ENCODE measurements at places on chromosomes 2 and 18.
A peak's percentile ranks its signal among the peaks of the same experiment; 100 is the strongest.

- no peak for DNase-seq
Measured at GRCh38 chr2:44687686-44688455, 253.6 kb upstream of the SIX3 start.

- no peak for DNase-seq
Measured at GRCh38 chr2:237556773-237557632, 9.4 kb upstream of the PRLH start.

DNA sequence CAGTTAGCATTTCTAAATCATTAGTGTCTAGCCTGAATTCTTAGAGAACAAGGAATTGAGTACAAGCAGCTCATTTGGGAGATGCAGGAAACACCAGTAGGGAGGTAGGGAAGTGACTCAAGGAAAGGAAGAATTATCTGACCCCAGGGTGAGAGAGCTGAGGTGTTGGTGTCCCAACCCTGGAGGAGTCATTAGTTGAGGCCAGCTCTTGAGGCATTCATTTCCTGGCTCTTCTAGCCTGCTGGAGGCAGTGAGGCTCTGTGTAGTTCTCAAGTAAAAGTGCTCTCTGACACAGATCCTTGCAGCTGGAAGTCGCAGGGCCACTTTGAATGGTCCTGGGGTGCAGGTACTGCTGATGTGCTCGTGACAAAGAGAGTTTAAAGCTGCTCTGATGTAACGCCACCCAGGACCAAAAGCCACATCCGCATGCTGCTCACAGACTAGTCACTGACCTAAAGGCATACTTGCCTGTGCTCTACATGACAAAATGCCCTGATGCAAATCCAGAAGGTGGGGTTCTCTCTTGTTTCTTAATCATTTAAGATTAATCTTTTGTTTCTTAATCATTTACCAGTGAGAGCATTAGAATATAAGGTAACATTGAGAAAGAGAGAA, 299.5 kb upstream of the LYPD1 start:
- no peak for DNase-seq

DNA sequence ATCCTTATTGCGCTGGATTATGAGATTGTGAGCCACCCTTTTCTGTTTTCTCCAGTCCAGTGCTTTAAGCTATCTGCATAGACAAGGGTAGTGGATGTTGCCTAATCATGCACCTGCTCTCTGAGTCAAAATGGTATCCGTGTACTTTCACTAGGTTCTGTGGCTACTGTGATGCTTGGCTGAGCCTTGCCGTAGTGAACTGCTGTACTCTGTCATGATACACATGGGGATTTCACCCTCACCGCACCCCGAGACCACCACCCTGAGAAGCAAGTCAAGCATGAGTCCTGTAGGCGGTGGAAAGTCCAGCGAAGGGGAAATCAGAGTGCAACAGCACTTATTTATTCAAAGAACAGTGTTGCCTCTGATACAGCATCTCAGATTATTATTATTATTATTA, 55.0 kb downstream of the ARHGAP25 start:
- DNase-seq, result peak; percentile 84

GRCh38 chr2:234823877-234824376, 127.9 kb upstream of the SH3BP4 start:
- no peak for DNase-seq

DNA sequence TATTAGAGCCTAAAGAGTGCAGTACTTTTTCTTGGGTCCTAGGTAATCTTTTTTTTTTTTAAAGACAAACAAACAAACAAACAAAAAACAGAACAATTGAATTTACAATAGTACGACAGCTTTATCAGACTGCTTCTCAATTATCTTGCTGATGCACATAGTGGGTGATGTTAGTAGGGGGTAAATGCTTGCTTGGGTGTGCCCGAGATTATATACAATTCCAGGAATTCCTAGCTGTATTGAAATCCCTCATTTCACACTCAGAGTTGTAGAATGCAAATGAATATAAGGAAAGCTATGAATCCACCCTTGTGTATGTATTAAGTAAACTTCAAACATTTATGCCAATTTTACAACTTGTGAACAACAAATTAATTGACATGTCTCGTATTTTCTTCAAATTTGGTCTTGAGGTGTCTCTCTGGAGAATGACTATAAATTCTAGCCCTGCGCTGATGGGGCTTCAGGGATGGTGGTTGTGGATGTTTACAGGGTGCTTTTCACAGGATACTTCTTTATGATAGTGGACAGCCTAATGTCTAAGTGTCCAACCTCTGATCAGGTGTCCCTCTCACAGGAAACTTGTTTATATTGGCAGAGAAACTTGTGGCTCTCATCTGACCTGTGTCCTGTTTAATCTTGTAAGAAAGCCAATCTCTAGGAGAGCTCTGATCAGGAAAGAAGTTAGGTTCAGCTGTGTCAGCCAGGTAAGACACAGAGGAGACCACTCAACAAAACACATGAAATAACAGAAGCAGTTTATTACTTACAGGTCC, 61.9 kb upstream of the SLC39A10 start:
- no peak for DNase-seq

- DNase-seq, result no peak
Measured at GRCh38 chr2:232318169-232318855, 60.2 kb upstream of the ALPP start.

- DNase-seq, result no peak
Measured at GRCh38 chr2:112809112-112809511, 24.8 kb upstream of the IL1A start.

DNA sequence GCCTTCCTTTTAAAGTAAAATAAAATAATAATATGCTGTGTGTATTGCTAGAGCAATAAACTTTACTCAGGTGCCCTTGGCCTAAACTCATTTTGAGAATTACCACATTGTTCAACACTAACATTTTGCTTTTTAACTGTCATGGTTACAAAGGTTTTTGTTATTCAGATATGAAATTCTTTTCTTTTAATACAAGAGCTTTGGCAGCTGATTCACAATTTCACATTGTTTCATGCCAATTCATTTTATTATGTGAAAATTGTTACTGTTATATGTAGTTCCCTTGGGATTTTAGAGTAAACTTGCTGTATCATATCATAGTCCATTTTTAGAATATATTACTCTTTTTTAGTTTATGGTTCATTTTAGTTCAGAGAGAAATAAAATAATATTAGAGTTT, 65.8 kb upstream of the ZNF804A start:
- DNase-seq, result no peak

- no peak for DNase-seq
Measured at GRCh38 chr2:100174026-100174431, 31.6 kb upstream of the AFF3 start.

GRCh38 chr2:129767346-129768035, 212.0 kb upstream of the RAB6C start:
- no peak for DNase-seq

DNA sequence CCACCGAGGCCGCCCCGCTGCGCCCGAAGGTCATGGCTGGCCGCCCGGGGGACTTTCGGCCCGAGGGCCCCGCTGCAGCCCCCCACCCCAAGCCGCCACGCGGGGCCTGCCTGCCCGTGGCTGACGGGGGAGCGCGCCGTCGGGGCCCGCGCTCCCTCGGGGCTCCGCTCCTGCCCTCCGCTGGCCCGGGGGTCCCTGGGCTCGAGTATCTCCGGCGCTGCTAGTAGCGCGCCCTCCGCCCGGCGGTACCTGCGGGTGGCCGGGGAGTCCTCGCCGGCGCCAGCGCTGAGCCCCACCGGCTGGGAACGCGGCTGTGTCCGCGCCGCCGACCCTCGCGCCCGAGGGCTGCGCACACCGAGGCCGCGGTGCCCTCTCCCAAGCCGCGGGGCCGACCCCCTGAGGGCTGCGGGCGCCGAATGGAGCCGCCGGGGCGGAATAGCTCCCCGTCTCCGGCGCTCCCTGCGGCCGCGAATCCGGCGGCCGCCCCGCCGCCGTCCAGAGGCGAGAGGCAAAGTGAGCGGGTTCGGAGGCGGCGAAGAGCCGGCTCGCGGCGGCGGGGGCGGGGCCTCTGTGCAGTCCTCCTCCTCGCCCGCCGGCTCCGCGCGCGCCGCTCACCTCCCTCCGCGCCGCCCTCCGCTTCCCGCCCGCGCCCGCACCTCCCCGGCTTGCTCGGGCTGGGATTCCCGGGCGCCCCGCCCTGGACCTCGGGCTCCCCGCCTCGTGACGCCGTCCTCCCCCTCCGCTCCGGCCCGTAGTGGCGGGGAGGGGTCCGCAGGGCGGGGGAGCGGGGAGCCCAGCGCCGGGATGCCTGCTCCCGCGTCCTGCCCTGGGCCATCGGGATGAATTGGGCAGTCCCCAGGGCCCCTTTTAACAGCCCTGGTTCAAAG, at the start of gene KCNG3:
TSS of gene KCNG3 (minus strand) at position 515 of the 887 bp plus-strand sequence. CDS start at position 34, 481 bp downstream.
- peak; percentile 58 for DNase-seq

GRCh38 chr2:66572391-66572790, 137.5 kb downstream of the MEIS1 start:
- no peak for DNase-seq

Data from CD4-positive, alpha-beta T cell treated with Interferon gamma for 1 hour (primary cell).